ENCODE measurements at places on chromosomes 12 and 14. TPM values are rescaled to one million over a fixed set of nuclear protein-coding genes. Genes with fewer than 3 reads are reported as not detected.

GRCh38 chr12:90917431-90917830 lies 37.5 kb downstream of the CCER1 start:
- DNase-seq: no peak

DNA sequence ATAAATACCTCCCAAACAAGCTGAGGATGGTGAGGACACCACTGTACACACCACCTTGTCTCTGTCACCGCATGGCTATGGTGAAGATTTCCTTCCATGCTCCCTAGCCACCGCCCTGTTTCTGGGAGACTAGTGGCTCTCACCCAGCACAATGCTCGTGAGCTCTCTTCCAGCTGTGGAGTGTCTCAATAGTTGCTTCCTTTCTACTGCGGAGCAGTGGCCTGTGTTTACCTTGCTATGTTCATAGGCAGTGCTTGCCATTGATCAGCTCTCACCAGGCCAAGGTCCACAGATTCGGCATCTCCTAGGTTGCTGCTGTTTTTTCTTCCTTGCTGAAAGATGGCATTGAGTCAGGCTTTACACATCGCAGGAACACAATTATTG lies 313.6 kb upstream of the RTL1 start:
- no peak for DNase-seq

DNA sequence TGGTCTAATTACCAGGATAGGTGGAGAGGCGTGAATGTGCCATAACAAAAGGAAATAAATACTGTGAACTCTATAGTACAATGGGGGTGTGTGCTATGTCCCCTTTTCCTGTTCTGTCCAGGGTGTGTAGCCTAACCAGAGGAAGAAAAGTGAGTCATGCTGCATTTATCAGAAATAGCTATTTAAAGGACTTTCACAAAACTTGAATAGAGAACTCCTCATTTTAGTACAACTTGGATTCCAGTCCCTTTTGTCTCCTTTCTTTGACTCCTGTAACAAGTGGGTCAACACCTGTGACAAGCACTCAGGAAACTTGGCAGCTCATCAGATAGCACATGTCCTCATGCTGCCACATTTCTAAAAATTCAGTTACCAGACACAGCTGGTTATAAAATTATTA lies 123.4 kb downstream of the CCDC91 start:
- DNase-seq: peak; percentile 16

DNA sequence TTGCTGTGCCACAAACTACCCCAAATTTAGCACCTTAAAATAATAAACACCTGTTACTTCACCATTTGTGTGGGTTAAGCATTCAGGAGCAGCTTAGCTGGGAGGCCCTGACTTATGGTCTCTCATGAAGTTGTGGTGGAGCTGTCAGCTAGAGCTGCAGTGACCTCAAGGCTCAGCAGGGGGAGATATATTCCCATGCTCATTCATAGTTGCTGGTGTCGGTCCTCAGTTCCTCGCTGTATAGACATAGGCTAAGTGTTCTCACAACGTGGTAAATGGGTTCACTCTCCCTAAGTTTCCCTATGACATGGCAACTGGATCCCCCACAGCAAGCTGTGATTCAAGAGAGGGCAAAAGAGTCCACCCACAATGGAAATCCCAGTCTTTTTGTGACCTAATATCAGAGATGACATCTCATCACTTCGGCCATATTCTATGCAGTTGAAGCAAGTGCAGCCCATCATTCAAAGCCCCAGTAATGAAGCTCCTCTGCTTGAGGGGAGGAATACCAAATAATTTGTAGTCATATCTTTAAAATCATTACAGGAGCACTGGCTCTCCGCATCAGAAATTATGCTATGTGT lies 41.1 kb downstream of the PRB3 start:
- peak; percentile 37 for DNase-seq

- DNase-seq: no peak
Measured at GRCh38 chr14:81561084-81561775, 27.6 kb upstream of the SEL1L start.

Gene POTEG
- 0.29 TPM for total RNA-seq

- DNase-seq: peak; percentile 87
Measured at GRCh38 chr12:58920102-58920960, at the start of gene LRIG3. LRIG3 (minus strand) TSS chr12:58920504; CDS start chr12:58920235, 269 bp downstream.

GRCh38 chr14:85088192-85088591 lies 441.8 kb upstream of the FLRT2 start:
- no peak for DNase-seq

DNA sequence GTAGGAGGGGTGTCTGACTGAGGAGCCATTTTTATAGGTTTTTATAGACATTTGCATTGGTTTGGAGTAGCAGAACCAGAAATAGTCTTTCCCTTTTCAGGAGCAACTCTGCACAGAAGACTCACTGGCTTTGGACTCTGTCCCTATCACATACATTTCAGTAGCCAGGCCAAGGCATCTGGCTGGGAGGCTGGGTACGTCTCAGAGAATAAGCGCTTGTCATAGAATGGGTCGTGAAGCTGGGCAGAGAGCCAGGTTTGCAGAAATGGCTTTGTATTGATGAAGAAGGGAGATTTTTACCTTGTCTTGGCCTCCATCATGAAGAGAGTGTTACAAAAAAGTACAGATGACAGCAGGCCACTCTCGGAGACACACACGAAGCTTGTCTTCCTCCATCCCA lies 98.6 kb downstream of the CACNA1C start:
- no peak for DNase-seq

- no peak for DNase-seq
Measured at GRCh38 chr12:81722004-81722403, 37.1 kb downstream of the PPFIA2 start.

GRCh38 chr14:75454963-75455546 lies 27.2 kb downstream of the JDP2 start:
- peak; percentile 61 for DNase-seq

Gene LRRK2
- 2.3 TPM for total RNA-seq

Gene NEUROD4
- not detected for total RNA-seq

DNA sequence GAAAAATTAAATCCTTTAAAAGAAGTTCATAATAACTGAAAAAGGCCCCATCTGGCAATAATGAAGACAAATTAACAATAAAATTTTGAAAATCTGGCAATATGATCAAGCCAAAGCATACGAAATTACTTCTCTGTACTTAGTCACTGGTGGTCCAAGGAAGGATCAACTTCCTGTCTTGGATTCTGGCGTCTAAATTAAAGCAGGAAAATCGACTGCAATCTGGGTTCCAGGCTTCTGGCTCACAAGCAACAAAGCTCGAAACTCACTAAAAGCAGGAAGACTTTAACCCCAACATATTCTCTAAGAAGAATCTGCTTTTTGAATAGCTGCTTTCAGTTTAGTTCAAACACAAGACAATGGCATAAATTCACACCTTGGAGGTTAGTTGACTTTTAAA lies 49.7 kb downstream of the LRIG3 start:
- no peak for DNase-seq

Gene FSCB
- not detected for total RNA-seq

DNA sequence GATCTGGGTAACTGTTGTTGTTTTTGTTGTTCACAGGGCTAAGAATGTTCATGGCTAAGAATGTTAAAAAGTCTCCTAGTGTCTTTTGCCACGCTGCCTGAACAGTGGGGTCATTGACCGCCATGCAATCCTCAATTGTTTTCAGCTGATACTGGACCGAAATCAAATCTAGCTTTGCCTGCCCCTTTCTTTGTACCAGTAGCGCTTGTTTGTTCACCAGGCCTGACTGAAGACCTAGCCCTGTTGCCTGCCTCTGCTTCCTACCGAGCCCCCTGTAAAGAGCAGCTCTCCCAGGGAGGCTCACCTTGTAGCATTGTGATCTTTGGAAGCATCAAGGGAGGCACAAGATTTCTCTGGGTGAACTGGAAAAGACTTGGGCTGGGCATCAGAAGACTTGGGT lies 6.7 kb downstream of the PSEN1 start:
- no peak for DNase-seq

Gene CDCA4
- 42.3 TPM for total RNA-seq

DNA sequence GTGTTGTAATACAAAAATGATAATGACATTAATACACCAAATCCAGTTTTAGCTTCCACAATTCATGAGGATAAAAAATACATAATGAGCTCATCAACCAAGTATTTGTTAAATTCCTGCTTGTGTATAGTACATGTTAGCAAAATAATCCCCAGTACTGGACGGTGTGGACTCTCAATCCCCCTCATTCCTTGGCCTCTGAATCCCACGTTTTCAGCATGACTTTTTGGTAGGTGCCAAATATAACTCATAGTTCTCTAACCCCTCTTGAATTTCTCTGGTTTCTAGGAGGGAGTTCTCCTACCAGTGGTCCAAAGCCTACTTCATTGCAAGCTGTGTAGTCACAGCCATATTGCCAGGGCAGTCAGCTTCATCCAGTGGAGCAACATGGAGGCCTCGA lies 41.4 kb upstream of the EPS8 start:
- no peak for DNase-seq

- peak; percentile 21 for DNase-seq
Measured at GRCh38 chr14:24080888-24081738, 9.8 kb downstream of the CPNE6 start.

GRCh38 chr12:7108003-7108795 lies 815 bp downstream of the C1RL start:
- peak; percentile 72 for DNase-seq

Gene TMEM233
- 0.59 TPM for total RNA-seq

GRCh38 chr12:22731236-22731635 lies 106.3 kb downstream of the ETNK1 start:
- DNase-seq: no peak

DNA sequence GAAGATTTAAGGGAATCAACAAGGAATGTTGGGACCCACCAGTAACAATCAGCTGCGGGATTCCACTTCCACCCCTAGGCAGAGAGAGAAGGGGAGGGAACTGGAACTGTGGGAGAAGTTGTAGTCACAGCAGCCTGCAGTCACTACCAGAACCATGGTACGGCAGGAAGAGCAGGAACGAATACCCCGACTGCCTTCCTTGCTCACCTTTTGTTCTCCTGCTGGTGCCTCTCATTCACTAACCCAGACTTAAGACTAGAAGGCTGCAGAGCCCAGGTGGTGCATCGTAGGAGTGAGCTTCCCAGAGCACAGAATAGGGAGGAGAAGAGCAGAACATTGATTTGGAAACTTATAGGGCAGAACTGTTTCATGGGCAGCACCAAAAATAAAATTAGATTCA lies 154.2 kb downstream of the DYRK2 start:
- no peak for DNase-seq

- peak; percentile 46 for DNase-seq
Measured at GRCh38 chr14:32602699-32603098, 273.6 kb downstream of the AKAP6 start.

GRCh38 chr12:2422591-2422990 lies 369.8 kb downstream of the CACNA1C start:
- peak; percentile 9 for DNase-seq

GRCh38 chr12:9662488-9662887 lies 7.0 kb upstream of the CLEC2D start:
- DNase-seq: no peak

GRCh38 chr12:43282106-43282505 lies 269.9 kb downstream of the ADAMTS20 start:
- DNase-seq: peak; percentile 13

Gene PAWR
- 11.8 TPM for total RNA-seq

Gene BTBD6
- total RNA-seq: 44.9 TPM

- DNase-seq: no peak
Measured at GRCh38 chr14:72609205-72609916, 284.5 kb downstream of the DPF3 start.

Gene SOAT2
- not detected for total RNA-seq

- DNase-seq: no peak
Measured at GRCh38 chr12:76888775-76889174, 10.0 kb upstream of the CSRP2 start.

- DNase-seq: no peak
Measured at GRCh38 chr12:63976902-63977395, 132.4 kb downstream of the SRGAP1 start.

Data from RPMI7951 (cell line).